ENCODE measurements at places on chromosomes 7 and 10.

DNA sequence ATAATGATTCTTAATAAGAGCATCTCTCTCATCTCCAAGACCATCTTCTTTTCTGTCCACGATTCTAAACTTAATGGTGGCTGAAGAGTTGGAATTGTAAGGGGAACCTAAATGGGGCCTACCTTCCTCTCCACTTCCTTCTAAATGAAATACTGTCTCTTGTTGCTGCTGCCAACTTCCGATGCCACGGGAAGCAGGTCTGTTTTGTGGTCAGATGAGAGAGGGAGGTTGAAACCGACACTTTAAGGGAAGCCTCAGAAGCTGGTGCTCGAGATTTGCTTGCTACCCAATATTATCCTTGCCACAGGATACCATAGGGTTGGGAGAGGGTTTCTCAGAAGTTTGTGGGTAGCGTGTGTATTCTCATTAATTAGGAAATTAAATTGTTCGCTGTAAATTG lies 464.1 kb downstream of the SUGCT start:
- DNase-seq: no peak

- no peak for DNase-seq
These were observed 77.0 kb upstream of the INHBA start for GRCh38 chr7:41779918-41780317.

GRCh38 chr7:116443101-116443523 lies 56.4 kb upstream of the CAV2 start:
- DNase-seq: no peak

- no peak for DNase-seq
These were observed 120.7 kb downstream of the TRRAP start for GRCh38 chr7:98998821-98999725.

DNA sequence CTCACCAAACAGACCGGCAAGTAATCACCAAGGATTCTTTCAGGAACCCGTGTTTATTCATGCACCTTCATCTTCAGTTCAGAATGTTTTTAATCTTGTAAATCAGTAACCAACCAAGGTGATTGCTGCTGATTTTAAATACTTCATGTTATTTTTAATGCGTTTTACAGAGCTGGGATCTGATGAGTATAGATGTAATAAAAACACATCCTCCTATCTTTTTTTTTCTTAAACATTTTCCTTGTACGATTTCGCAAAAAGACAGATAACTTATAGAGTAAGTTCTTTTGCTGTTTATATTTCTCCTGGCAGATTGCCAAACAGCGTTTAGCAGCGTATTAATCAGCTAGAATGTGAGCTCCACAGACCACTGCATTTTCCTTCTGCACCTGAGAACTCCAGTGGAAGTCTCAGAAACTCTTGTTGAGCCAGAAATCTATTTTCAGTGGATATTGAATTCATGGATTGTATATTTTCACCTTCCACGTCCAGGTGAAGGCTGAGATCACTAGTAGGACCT lies 397.8 kb upstream of the NRP1 start:
- DNase-seq: no peak
